ENCODE measurements at places on chromosomes 7 and 10.

DNA sequence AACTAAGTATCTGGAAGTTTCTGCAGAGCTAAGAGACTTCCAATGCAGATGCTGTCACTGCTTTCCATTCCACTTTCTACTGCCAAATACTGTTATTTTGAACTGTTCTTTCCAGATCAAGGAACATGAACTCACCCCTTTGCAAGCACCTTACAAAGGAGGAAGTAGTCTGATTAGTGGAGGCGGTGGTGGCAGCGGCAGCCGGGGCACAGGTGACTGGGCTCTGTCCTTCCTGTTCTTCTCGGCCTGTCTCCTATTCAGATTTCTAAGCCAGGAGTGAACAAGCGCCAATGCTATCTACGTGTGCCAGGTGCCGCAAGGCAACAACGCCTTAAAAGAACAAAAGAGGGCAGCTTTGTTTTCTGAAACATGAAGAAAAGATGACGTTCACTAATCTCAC lies 44.9 kb downstream of the BEND7 start:
- no peak for DNase-seq

DNA sequence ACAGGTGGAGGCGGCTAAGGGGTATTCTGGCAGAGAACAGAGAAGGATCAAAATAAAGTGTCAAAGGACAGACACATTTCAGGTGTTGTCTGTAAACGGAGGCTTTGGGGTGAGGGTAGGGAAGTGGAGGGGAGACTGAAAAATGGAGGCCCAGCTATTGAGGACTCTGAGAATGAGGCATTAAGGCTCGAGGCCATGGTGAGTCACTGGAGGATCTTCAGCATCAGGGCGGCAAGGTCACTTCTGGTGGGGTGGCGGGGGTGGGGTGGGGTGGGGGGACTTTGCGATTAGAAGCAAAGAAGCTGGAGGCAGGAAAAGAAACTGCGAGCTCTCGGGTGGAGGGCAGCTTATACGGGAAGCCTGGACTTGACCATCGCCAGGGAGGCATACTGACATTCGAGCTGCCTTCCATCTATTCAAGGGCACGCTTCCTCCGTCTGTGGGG lies 58.4 kb upstream of the PCGF5 start:
- no peak for DNase-seq

DNA sequence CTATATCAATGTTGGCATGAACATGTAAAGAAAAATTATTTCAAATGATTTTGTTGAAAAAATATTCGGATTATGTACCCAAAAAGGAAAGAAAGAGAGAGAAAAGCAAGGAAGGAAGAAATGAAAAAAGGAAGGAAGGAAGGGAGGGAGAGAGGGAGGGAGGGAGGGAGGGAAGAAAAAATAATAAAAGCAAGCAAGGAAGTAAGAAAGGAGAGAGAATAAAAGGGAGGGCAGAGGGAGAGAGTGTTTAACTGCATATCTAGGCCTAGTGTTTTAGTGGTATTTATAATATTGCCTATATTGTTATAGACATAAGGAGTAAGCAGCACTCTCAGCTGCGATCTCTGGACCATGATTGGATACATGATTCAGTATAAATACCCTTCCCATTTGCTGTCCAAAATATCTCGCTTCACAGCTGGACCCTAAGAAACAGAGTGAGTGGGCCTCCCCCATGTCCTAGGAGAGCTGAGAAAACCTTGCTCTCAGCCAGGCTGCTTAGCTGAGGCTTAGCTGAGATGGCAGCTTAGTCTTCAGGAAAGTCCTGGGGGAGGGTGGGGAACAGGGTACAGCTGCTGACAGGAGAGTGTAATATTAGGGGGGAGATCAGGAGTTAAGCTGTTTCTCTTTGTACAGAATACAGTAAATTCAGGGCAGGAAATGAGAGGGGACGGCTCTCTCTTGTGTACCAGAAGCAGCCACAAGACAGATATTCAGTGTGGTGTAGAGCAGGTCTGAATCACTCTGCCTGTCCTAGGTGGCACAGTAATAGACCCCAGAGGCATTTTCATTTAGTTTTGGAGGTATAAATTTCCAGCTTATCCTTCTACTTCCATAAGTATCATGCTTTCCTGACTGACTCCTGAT lies 66.8 kb upstream of the TARP start:
- no peak for DNase-seq

- DNase-seq, result peak; percentile 61
These were observed 63.0 kb downstream of the ZNF22 start for GRCh38 chr10:45063591-45064231.

GRCh38 chr7:94620703-94621118 lies 35.2 kb downstream of the SGCE start:
- DNase-seq, result peak; percentile 20

- no peak for DNase-seq
These were observed 30.2 kb downstream of the SLC39A12 start for GRCh38 chr10:17981766-17982380.

- DNase-seq, result no peak
These were observed 41.5 kb downstream of the GATA3 start for GRCh38 chr10:8095959-8096358.

GRCh38 chr7:132239422-132239994 lies 336.8 kb downstream of the PLXNA4 start:
- no peak for DNase-seq

GRCh38 chr7:112266141-112266540 lies 59.6 kb downstream of the ZNF277 start:
- no peak for DNase-seq

DNA sequence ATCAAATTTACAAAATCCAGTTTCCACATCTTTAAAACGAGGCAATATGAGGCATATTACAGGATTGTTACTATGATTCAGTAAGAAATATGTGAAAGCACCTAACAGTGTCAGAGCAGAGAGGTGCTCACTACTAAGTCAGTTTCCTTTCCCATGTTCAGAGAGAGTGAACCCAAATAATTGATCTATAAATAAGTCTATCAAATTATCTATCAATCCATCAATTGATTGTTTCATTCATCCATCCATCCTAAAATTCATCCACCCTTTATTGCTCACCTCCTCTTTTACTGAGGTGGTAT lies 340.8 kb downstream of the SUGCT start:
- no peak for DNase-seq

GRCh38 chr10:62380016-62380415 lies 5.8 kb downstream of the ZNF365 start:
- DNase-seq, result no peak

GRCh38 chr10:113053091-113053490 lies 103.0 kb downstream of the TCF7L2 start:
- DNase-seq, result no peak

DNA sequence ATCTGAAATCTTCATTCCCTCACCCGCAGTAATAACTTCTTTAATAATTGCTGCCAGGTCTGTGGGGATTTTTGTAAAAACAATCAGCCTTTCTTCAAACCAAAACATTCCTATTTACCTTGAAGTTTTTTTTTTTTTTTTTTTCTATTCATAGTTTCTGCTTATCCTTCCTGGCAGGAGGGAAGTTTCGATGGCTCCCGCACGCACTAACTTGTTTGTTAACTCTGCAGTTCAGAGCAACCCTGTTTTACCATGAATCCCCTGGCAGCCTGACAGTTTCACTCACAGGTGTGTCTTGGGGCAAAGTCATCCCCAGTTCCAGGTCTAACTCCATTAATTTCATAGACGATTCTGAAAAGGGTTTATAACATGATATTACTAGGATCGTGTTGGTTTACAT lies 149.3 kb downstream of the KLF6 start:
- no peak for DNase-seq

GRCh38 chr7:45972629-45973312 lies 51.7 kb upstream of the IGFBP3 start:
- DNase-seq, result no peak

GRCh38 chr7:19268737-19269136 lies 123.5 kb upstream of the FERD3L start:
- no peak for DNase-seq

DNA sequence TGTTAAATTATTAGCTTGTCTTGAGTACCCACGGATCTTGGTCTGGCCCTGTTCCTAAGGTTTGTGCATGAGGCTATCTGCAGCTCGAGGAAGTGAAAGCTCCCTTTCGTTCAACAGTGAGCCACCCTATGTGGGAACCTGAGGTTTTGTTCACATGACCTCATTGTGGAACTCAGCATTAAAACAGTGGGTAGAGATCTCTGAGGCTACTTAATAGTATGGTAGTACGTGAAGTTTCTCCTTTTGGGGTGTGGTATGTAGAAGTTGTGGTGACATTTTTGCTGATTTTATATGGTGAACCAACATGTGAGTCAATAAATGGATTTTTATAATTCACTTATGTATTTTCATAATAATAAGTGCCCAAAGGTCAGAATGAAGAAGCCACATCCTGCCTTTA lies 252.7 kb upstream of the FERD3L start:
- DNase-seq, result no peak

DNA sequence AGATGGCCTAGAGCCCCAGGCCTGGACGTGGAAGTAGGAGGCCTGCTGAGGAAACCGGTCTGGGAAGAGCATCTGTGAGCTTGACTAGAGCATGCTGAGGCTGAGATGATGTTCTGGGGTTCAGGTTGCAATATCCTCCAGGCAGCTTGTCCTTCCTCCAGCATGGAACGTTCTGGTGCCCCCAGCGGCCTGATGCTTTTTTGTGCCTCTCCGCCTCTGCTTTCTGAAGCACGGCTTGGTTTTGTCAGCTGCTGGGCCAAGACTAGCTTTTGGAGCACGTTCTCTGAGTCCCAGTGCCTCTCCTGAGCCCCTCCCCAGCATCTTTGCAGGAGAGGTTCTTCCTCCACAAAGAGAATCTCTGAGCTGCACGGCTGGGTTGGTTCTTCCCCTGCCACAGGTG lies 682.0 kb upstream of the FOXK1 start:
- no peak for DNase-seq

DNA sequence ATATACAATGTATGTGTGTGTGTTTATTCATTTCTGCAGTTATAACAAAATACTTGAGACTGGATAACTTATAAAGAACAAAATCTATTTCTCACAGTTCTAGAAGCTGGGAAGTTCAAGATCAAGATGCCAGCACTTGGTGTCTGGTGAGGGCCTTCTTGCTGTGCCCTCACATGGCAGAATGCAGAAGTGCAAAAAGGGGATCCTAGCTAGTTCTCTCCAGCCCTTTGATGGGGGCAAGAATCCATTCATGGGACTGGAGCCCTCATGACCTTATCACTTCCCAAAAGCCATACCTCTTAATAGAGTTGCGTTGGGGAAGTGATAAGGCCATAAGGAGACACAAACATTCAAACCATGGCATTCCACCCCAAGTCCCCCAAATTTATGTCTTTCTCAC lies 8.4 kb downstream of the GRB10 start:
- no peak for DNase-seq

GRCh38 chr7:158495786-158496185 lies 91.8 kb downstream of the PTPRN2 start:
- DNase-seq, result no peak

GRCh38 chr10:5411941-5412276 lies 448 bp upstream of the NET1 start:
- no peak for DNase-seq

- no peak for DNase-seq
These were observed 399.0 kb downstream of the GRID1 start for GRCh38 chr10:85967594-85967993.

- no peak for DNase-seq
These were observed 24.7 kb downstream of the NOD1 start for GRCh38 chr7:30453921-30454320.

DNA sequence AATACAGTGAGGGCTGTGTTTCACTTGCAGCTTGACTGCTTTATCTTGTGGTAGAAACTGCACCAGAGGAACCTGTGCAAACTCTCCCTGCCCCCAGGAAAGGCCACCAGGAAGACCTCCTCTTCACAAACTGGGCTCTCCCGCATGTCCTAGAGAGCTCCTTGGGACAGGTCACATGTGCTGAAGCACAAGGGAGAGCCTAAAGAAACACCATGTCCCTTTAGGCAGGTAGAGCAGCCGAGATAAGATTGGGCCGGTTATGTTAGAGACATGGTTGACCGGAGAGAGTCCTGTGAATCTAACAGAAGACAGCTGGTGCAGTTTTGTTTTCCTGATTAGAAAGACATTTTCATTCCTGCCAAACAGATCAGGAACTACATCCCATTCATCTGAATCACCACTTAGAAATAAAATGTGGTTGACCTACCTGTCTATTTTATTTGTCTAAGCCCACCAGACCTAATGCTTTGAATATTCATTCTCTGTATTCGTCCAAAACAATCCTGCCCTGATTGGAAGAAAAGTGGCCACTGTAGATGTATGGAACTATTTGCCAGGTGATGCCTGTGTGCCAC lies 224.1 kb downstream of the GLI3 start:
- DNase-seq, result no peak

DNA sequence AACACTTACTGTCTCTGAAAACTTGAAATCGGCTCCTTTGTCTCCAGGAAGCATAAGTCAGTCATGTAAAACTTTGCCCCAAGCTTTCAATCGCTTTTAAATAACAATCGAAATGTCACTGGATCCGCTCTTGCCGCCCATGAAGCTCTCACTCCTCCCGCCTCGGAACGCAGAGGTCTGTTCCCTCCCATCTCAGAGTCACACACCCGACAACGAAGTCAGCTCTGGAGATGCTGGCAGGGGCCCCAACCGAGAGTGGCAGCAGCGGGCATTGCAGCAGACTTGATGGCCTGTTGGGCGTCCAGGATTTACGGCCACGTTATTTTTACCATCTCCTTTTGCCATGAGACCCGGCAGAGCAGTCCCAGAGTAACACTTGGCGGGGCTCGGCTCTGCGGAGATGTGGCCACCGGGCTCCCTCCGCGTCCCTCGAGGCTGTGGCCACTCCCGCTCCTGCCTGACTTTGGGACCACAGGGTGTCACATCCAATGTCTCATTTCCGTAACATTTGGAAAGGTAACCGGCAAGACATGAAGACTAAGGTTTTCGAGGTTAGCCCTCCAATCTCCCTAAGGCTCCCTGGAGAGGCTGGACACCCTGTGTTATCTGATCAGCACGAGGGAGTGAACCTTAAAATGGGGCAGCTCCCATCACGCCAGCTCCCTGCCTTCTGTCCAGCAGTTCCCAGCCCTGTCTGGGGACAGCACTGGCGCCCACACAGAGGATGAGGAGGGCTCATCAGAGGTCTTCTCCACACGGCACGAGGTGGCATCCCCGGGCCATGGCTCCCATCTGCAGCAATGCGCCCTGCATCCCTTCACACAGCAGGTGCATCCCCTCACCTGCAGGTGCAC lies 62.8 kb upstream of the ADGRA1 start:
- no peak for DNase-seq

- DNase-seq, result peak; percentile 19
These were observed 3.6 kb downstream of the ZEB1 start for GRCh38 chr10:31322647-31323046.

GRCh38 chr10:124711145-124711544 lies 33.0 kb downstream of the FAM53B start:
- DNase-seq, result no peak

All from AML-193 (cell line).